ENCODE measurements at places on chromosomes 6 and 20.
A peak's percentile ranks its signal among the peaks of the same experiment; 100 is the strongest.

- DNase-seq: no peak
These were observed 85.1 kb downstream of the GJA1 start for GRCh38 chr6:121520337-121521163.

- no peak for DNase-seq
These were observed 3.0 kb upstream of the ABCF1 start for GRCh38 chr6:30568245-30568644.

- no peak for DNase-seq
These were observed 30.4 kb downstream of the PSMB1 start for GRCh38 chr6:170522565-170523183.

DNA sequence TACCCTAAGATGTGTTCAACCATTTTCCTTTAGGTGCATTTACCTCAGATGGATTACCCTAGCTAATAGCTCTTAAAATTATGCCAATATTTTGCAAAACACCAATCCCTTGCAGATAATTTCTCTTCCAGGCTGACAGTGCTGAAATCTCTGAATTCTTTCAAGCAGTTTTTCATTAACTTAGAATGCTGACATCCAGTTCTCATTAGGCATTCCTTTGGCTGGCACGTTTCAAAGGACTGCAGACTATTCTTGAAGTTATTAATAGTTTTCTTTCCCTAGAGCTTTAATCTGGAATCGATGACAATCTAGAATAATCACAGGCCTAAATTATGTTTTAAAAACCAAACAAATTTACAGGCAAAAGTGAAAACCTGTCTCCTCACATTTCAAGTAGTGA is 68.3 kb downstream of the SMLR1 start:
- no peak for DNase-seq

- DNase-seq: peak; percentile 72
These were observed 989 bp downstream of the FITM2 start for GRCh38 chr20:44309763-44310663.

DNA sequence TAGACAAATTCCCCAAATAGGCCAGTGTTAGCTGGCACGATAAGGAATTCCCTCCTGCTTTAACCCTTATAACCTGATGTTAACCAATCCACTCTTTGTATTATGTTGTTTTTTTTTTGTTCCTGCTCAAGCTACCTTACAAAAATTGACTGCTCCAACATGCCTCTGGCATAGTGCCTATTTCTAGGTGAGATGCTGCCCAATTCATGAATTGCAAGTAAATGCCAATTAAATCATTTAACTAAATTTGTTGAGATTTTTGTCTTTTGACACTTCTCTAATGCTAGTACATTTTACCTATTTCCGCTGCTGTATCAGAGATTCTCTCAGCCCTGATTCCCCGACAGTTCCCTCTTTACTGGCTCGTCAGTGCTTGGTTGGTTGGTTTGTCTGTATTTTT is 66.5 kb downstream of the HECA start:
- no peak for DNase-seq
